Stimulated activated CD8-positive, alpha-beta memory T cell treated with anti-CD3 and anti-CD28 coated beads, Interleukin-4, amount 100 ng/mL, for 1 hour (primary cell): ENCODE measurements at places on chromosomes 7 and 10.

DNA sequence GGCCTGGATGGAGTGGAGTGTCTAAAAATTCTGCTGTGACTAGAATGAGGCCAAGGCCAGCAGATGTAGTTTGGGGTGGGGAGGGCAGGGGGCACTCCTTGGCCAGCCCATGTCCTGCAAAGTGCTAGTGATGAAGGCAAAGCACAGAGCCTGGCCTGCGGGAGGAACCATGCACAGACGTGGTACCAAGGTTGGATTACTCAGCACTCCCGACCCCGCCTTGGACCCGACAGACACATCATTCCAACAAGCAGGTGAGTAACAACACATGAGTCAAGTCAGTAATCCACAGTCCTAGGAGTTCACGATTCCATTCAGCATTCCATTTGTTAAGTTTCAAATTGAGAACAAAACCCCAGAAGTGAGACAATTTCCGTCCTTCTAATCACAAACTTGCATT lies 317.3 kb downstream of the TCERG1L start:
- no peak for DNase-seq

- no peak for DNase-seq
Observed at GRCh38 chr10:32210306-32211045, 136.5 kb downstream of the EPC1 start.

GRCh38 chr10:77486517-77486916 lies 151.1 kb downstream of the KCNMA1 start:
- DNase-seq = no peak

DNA sequence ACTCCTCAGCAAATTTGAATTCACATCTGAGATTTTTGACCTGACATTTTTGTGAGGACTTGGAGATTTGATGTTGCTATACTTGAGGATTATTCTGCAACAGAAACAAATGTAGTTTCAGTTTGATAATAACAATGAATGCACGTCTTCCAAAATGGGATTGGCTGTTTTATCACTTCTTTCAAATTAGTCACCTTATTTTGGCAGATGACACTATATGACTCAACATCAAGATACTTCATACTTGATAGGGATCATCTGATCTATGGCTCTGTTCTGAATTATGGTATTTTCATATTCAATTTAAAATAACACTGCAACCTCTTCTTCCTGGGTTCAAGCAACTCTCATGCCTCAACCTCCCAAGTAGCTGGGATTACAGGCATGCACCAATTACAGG lies 24.2 kb downstream of the ARL5B start:
- DNase-seq = no peak

- no peak for DNase-seq
Observed at GRCh38 chr10:70515035-70515667, 36.6 kb downstream of the PALD1 start.

DNA sequence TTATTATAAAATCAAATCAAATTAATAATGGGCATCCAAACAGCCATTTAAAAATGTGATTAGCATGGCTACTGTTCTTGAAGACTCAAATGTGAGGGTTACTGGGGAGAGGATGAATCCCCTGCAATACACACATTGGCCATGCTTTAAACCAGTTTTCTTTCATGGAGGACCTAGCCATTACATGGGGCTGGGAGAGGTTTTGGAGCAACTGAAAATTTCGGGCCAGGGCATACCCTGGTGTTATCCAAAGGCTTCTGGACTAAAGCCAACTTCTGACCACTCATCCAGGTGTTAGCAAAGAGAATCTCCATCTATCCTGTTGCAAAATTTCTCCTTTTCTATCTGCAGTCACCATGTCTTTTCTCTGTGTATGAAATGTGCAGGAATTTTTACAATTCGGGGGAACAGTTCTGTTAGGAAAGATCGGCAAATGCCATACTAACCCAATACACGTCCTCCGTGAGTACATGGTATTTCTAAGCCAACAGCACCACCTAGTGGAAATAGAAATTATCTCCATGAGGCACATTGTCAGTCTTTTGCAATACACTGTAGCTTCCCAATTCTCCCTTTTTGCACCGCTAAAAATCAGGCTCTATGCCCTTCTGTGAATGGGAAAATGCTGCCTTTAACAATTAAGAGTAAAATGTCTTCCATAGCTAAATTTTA lies 47.0 kb upstream of the ZNF107 start:
- no peak for DNase-seq

DNA sequence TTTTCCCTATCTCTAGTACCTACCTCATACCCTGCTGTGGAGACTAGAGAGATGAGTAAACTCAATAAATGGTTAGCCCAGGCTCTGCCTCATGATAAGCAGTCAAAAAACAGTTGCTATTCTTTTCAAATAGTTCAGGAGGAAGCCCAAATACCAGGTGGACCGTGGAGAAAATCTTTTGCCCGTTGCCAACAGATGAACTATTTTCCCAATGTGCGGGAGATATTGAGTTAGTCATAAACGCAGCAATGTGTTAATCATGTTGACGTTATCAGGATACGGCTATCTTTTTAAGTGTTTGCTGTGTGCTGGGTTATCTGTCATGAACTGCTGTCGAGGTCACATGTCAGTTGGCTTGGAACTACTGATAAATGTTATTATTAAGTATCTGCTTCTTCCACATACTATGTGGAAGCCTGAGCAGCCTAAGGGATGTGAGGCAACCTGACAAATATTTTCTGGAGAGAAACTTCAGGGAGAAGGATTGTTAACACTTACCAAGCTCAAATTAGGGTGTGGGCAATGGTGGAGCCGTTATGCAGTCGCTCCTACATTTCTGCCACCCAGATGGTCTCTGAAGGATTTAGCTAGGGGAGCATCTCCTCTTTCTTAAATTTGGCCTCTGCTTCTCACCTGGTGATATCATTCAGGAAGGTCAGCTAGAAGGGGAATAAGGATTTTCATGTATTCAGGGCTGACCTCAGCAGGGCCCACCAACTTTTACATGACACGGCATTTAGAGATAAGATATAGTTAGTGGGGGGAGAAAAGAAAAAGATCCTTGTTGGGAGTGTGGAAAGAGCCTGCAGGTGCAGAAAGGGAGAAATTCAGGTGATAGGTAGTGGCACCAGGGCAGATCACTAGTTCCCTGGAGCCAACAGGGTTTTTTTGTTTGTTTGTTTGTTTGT lies 33.5 kb upstream of the SLC26A3 start:
- no peak for DNase-seq

- DNase-seq = no peak
Observed at GRCh38 chr10:69716711-69717560, 84.8 kb upstream of the COL13A1 start.

DNA sequence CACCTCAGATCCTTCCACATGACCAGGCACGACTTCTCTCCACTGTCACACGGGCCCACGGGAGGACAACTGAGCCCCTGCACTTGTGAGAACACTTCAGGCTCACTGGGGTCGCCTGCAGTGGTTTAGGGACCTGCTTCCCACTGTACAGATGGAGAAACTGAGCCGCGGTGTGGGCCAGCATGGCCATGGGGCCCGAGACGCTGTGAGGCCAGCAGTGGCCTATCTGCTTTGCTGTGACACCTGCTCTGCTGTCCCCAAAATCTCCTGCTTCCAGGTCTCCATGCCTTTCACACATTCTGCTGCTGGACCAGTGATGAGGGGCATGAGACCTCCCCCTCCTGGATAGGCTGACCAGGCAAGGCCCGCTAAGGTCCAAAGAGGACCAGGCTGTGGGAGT lies 75.8 kb upstream of the PAX2 start:
- no peak for DNase-seq

DNA sequence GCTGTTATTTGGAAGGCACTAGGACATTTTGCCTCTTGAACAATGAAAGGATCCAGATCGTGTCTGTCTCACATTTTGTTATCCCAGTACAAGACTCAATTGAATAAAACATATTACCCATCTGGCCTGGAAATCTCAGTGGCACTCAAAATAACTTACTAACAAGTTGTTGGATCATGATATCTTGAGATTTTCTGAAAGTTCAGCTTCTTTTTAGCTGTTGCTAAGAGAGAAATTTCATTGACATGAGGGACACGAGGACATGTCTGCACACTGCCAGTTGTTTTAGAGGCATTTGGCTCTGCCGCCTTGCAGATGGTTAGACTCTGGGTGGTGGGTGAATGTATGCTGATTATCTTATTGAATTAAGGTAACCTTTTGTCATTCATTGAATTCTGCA lies 41.0 kb downstream of the KAT6B start:
- no peak for DNase-seq

GRCh38 chr10:51915031-51915542 lies 215.7 kb upstream of the CSTF2T start:
- no peak for DNase-seq

DNA sequence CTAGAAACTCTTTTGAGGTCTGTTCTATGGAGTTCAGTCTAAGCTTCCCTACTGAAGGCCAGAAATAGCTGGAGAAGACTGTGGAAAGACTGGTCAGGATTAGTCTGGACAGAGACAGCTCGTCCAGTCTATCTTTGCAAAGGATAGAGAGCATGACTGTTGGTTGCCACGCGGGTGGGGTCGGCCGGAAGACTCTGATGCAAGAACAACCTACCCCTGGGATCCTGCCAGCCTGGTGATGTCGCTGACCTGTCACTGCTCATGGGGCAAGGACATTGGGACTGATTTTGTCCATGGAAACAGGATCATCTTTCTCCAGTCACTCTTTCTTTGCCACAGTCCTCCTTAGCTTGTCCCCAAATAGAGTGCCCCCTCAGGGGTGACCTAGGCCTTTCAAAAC lies 337.6 kb upstream of the NPSR1 start:
- no peak for DNase-seq

DNA sequence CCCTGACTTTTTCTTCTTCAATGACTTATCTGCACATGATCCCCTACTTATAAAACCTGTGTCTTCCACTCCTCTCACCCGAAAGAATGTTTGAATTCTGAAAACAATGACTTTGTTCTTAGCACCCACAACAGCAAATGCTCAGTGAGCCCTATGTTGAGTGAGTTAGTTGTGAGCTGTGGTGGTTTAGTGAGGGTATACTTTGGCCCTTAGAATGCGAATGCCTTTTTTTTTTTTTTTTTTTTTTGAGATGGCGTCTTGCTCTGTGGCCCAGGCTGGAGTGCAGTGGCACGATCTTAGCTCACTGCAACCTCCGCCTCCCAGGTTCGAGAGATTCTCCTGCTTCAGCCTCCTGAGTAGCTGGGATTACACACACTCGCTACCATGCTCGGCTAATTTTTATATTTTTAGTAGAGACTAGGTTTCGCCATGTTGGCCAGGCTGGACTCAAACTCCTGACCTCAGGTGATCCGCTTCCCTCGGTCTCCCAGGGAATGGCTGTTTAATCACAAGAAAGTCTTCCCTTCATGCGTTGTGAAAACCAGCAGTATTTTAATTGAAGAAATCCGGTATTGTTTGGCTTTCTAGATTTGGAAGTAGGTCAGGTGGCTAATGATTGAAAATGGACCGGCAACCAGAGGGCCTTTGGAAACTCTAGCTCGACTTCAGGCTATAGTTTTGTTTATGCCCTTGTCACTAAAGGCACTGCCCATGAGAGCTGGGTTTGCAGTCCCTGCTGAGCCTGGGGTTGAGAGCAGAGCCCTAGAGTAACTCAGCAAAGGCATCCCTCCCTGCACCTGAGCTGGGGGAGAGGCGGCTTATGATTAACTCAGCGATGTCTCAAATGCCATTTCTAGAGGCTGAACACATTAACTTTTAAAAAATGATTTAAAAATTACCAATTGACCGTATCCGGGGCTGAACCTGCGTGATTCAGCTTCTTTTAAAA lies 41.3 kb downstream of the CUX1 start:
- no peak for DNase-seq

- DNase-seq = no peak
Observed at GRCh38 chr10:218798-219197, 83.5 kb downstream of the ZMYND11 start.

DNA sequence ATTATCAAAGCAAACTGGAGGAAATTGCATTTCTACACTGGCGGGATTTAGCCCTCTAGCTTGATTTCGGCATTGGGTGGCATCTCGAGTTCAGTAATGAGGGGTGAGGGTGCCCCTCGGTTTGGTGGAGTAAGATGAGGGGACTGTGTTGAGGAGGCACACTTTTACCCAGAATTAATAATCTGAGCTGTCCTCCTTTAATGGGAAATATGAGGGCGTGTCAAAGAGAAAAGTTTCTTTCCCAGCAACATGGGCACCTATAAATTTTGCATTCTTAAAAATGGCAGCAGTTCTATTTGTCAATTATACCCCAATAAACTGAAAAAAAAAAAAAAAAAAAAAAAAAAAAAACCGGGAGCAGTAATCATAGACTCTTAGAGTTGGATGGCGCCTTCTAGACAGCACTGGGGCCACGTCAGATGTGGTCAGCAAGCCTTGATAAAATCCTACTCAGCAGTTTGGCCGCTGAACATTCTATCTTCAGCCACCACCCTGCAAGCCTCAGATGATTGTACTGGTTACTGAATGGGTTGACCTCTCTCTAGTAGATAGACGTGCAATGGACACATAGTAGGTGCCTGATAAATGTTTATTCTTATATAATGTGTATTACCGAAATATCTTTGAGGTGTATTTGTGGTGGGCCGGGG lies 931 bp downstream of the PAPSS2 start:
- DNase-seq = no peak

- no peak for DNase-seq
Observed at GRCh38 chr10:60975716-60976115, 31.7 kb upstream of the RHOBTB1 start.

DNA sequence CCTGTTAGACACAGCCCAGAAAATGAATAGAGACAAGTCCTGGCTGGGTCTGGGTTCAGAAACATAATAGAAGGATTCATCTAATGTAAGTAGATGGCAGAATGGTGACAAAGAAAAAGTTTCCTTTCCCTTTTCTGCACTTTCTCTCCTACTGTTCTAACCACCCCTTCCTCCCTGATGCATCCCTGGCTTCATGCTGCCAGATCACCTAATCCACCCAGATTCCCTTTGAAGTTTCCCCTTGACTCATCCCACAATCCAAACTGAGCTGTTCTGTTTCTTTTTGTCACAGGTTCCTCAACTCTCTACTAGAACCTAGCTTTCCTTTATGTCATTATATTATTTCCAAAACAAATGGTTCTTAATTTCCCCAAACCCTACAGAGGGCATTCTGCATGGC lies 1.1 kb upstream of the MACC1 start:
- no peak for DNase-seq

- no peak for DNase-seq
Observed at GRCh38 chr7:112433289-112433688, 17.0 kb upstream of the IFRD1 start.

GRCh38 chr7:16883918-16884317 lies 2.1 kb upstream of the AGR3 start:
- DNase-seq = no peak

DNA sequence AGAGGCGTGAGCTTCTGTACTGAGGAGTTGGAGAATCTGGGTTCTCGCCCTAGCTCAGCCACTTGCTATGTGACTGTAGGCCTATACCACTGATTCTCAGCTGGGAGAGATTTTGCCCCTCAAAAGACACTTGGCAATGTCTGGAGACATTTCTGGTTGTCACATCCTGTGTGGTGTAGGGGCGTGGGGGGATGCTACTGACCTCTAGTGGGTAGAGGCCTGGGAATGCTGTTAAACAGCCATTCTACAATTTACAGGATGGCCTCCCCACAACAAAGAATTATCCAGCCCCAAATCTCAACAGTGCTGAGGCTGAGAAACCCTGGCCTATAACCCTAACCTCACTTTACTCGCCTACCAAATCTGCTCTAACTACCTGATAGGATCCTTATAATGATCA lies 58.8 kb upstream of the GAD2 start:
- DNase-seq = no peak

GRCh38 chr7:72057231-72057630 lies 354.9 kb downstream of the CALN1 start:
- no peak for DNase-seq
